ENCODE measurements at places on chromosomes 2 and 18.

DNA sequence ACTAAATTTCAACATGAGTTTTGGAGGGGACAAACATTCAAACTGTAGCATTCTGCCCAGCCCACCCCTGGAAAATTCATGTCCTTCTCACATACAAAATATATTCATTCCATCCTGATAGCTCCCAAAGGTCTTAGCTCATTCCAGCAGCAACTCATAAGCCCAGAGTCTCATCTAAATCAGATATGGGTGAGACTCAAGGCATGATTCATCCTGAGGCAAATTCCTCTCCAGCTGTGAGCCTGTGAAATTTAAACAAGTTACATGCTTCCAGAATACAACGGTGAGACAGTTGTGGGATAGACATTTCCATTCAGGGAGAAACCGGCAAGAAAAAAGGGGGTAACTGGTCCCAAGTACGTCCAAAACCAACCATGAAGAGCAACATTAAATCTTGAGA, 43.5 kb upstream of the FAHD2A start:
- DNase-seq, result no peak

GRCh38 chr18:34632321-34632720, 77.8 kb upstream of the DTNA start:
- DNase-seq, result no peak

DNA sequence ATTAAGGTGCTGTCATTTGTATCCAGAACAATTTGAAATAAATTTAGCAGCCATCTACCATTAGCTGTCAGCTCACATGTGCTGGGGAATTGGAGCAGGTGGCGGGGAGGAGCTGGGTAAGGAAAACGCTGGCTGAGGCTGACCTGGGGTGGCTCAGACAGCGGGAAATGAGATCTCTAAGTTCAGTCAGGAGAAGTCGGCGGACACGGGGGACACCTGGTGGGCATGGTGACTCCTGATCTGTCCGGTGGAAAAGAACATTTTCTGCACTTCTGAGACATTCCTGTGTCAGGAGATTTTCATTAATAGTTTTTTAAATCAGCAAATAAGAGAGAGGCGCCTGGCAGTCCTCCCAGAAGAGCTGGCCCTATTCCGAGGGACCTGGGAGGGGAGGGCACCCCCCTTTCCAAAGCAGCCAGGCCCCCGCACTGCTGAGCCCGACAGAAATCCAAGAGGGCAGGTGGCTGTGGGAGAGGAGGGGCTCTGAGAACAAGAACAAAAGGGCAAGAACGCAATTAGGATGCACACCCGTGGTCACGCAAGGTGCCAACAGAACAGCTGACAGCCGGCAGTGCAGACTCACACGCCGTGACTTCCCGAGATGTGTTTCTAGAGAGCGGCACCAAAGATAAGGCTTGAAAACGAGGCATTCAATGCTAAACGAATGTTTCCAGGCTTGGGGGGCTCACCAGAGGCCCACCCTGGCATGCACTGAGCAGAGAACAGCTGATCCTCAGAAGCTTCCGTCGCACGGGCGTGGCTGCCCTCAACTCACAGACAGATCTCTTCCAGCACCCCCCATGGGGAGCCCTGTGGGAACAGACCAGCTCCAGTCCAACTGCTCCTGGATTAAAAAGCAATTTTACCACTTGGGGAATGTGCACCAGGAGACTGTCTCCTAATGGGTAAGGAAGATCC, 26.4 kb downstream of the SLC66A2 start:
- DNase-seq, result no peak

GRCh38 chr2:42951263-42951938, 159.0 kb upstream of the HAAO start:
- DNase-seq, result no peak

DNA sequence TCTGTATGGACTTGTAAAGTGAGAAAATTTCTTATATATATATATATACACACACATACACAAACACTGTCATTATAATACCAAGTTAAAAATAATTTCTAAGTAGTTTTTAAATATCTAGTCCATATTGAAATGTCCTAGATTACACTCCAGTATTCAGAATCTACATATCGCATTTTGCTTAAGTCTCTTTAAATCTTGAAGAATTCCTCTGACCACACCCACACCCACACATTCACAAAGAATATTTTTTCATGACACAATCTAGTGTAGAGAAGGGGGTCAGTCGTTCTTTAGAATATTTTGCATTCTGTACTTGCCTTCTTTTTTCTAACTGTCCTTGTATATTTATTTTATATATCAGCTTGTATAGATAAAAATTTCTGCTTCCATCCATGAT, 509.7 kb downstream of the CCDC85A start:
- no peak for DNase-seq
